GM10248 (cell line): ENCODE measurements at places on chromosomes 4 and X.
A peak's percentile ranks its signal among the peaks of the same experiment; 100 is the strongest.

- peak; percentile 82 for DNase-seq
These were observed at the start of gene PITX2 for GRCh38 chr4:110622841-110623717. Gene PITX2, minus strand, starts transcription at chr4:110623077. Its CDS starts 617 bp downstream, at chr4:110622460.

GRCh38 chr4:139368998-139369397 lies 66.7 kb upstream of the NDUFC1 start:
- DNase-seq: no peak

DNA sequence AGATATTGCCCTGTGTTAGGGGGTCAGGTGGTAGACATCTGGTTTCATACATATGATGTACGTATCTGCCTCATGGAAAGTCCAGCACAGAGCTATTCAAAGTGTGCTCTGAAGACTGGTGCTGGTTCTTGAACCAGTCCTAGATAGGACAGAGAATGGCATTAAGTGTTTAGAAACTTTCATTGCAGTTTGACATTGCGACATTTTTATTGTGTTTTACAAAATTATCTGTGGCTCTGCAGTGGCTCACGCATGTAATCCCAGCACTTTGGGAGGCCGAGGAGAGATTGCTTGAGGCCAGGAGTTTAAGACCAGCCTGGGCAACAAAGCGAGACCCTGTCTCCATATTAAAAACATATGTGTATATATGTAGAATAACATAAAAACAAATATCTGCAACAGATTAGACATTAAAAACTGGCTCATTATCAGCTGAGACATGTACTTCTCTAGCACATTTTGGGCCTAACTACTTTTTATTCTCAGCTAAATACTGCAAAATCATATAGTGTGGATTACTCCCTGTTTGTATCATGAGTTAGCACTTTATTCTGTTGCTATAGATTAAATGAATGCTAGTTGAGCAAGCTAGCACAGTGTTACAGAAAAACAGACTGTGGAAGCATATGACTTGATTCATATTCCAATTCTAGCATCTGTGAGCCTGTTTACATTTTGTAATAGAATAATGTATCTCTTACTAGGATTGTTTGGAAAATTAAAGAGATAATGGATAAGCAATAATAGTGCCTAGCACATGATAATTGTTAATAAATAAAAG lies 57.1 kb downstream of the USP9X start:
- no peak for DNase-seq

DNA sequence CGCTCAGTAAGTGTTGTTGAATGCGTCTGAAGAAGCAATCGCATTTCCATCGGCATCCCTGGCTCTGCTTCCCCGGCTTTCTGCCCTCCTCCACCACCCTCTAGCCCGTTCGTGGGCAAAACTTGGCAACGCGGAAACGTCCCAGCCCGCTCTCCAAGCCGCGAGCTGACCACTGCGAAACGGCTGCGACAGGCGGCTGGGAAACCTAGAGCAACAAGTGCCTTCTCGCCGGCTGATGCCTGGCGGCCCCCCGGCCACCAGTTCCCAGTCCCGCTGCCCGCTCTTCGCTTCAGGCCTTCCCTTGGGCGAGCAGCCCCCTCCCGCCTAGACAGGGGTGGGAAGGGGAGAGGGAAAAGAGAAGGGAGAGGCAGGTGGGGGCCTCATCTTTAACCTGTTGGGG lies 837 bp downstream of the CITED1 start:
- DNase-seq: no peak

DNA sequence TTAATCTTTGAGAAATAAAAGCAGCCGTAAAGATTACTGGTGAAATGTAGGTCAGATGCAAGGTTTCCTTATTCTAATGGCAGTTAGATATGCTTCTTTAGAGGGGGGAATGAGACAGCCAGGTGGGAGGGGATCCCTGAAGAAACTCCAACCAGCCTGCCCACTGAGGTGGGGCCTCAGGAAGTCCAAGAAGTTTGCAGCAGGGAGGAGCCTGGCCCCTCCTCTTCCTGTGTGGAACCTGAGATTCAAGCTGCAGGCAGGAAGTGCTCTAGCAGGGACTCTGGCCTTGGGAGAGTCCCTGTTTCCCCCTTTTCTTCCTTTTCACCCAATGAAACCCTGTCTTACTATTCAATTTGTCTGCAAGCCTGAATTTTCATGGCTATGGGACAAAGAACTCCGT lies 101.4 kb upstream of the SLITRK2 start:
- DNase-seq: no peak

DNA sequence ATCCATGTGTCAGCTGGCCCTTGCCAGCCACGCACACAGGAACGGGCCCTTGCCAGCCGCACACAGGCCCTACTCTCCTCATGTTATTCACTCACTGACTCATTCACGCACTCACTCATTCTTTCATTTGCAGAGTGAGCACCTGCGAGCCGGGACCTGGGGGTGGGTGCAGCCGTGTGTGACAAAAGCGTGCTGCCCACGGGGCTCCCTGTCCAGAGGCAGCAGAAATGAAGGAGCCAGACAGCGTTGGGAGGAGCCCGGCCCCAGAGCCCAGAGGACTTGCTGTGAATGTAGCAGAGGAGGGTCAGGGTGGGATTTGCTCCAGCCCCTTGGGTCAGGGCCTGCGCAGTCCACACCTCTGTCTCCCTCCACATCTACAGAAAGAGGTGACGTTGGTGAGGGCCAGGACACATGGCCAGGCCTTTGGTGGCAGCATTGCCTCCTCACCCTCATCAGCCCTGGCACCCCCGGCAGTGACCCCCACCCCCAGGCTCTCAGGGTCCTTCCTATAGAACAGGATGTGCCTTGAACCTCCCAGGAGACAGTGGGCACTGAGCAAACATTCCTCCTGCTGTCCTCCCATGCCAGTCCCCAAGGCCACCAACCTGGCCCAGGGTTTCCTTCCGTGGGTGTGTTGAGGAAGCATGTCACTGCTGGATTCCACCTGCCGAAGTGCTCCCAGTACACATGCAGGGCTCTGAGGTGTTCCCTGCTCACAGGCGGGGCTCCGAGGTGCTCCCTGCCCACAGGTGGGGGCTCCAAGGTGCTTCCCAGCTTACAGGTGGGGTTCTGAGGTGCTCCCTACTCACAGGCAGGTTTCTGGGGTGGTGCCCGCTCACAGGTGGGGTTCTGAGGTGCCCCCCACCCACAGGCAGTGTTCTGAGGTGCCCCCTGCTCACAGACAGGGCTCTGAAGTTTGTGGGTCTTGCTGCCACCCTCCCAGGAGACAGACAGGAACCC lies 105.7 kb downstream of the HMX1 start:
- DNase-seq: no peak

GRCh38 chrX:118773782-118774181 lies 46.4 kb downstream of the IL13RA1 start:
- no peak for DNase-seq

GRCh38 chr4:138953961-138954371 lies 61.6 kb upstream of the NOCT start:
- no peak for DNase-seq

DNA sequence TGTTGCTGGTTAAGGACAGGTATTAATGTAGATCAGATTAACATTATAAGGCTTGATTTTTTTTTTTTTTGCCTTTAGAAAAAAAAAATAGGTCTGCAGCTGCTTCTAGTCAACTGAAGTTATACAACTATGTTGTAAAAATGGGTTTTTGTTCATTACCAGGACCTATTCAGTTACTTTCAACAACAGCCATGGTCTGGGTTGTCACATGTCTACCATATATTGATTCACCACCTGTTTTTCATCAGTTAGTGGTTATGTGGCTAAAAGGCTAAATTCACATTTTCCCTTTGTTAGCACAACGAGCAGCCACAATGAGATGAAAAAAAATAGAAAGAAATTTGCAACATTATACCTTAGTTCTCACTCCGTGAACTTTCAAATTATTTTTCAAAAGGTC lies 45.5 kb downstream of the GLRB start:
- DNase-seq: no peak

DNA sequence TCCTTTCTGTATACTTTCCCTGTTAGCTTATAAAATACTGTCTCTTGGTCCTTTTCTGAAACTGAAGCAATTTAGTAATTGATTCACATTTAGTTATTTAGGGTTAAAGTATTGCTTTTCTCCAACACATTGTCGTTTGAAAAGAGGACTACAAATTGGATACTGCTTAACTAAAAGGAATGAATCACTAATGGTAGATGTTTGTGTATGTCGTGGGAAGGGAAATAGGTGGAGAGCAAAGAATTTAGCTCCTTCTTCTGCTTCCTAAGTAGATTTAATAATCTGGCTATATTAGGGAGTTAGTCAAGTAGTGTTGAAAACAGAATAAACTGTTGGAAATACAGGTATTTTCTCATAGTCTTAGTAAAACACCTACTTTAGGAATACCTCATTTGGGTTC lies 27.9 kb downstream of the SLAIN2 start:
- no peak for DNase-seq

DNA sequence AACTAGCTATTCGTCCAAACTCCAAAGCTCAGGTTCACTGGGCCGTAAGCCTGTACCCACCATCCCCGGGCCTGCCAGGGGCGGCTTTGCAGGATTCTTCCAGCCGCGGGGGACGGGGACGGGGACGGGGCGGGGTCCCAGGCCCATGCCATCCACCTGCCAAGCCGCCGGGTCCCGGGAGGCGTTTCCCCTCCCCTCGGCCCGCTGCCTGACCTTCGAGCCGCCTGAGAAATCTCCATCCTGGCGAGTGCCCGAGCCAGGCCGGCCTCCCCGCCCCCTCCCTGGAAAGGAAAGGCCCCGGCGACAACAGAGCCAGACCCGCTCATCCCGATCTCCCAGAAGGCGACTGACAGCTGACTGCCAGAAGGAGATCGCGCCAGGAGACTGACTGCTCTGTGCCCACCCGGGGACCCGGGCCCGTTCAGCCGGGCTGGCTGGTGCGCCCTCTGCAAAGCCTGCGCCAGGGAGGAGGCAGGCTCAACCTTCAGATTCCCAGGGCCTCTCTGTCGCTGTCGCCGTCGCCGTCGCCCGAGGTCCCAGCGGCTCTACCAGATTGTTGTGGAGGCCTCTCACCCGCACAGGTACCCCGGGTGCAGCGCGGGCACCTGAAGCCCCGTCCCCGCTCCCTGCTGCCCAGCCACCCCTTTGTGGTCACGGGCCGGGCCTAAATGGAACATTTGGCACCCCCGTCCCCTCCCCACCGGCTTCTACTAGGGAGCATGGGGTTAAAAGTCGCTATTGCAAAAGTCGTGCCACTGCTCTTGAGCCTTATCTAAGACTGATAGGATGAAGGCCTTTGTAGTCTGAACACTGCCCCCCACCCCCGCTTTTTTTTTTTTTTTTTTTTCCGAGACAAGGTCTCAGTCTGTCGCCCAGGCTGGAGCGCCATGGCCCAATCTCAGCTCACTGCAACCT lies at the start of gene RGN:
TSS of gene RGN (plus strand) at position 315 of the 915 bp plus-strand sequence. CDS start 2,702 bp downstream, outside the sequence.
- no peak for DNase-seq

- no peak for DNase-seq
These were observed 284.5 kb downstream of the GASK1B start for GRCh38 chr4:157888281-157888680.

DNA sequence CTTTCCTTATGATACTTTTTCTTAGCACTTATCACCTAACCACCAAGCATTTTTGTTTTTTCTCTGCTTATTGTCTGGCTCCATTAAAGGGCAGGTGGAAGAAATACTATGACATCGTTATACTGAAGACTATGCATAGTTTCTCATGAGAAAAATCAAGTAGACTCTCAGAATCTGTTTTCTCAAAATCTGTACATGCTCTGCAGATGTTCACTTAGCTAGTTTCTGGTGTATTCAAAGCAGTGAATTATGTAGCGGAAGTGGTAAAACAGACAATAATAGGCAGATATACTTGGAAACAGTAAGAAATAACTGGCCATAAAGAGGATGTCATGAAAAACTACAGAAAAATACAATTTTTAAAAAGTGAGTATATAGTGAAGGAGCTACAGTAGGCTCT lies 146.0 kb downstream of the STIM2 start:
- DNase-seq: no peak

GRCh38 chr4:176034499-176034898 lies 31.1 kb upstream of the WDR17 start:
- DNase-seq: no peak

- DNase-seq: no peak
These were observed 180.2 kb upstream of the AADAT start for GRCh38 chr4:170269950-170270349.

GRCh38 chrX:26747877-26748276 lies 531.9 kb downstream of the MAGEB5 start:
- DNase-seq: no peak

- DNase-seq: no peak
These were observed 376.6 kb upstream of the EMCN start for GRCh38 chr4:100894339-100894870.

DNA sequence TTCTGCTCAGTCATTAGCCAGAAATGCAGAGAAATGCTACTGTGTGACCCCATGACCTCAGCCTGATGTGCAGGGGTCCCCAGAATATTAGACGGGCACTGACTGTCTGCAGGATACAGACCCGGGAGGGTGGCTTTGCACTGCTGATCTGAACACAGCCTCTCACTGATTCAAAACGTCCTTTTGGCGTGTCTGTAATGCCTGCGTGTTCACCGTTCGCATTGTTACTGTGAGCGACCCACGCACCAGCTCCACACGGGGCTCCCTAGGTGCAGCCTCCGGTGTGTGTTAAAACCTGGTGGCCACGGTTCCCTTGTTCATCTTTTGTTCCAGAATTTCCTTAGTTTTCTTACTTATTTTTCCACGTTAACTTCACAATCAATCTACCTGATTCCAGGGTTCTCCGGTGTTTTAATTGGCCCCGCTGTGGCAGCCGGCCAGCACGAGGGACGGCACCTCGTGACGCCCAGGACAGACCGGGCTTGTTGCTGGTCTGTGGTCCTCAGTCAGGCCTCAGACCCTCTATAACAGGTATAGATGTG lies 32.0 kb upstream of the SPON2 start:
- DNase-seq: no peak

GRCh38 chr4:189436207-189436606 lies 504.5 kb upstream of the FRG1 start:
- no peak for DNase-seq

DNA sequence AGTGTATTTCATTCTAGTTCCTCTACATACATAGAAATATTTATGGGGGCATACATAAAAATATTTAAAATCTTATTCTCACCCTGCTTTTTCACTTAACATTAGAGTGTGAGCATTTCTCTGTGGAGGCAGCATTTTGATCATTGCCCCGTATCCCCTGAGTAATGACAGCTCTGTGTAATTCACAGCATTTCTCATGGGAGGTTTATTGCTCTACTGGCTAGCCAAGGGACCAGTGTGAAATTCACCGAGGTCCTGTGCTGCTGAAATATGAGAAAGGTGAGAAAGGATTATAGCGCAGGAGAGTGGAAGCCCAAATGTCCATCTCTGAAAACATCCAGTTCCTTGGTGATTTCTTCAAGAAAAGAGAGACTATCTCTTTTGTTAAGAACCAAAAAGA lies 22.9 kb downstream of the PDGFC start:
- no peak for DNase-seq

DNA sequence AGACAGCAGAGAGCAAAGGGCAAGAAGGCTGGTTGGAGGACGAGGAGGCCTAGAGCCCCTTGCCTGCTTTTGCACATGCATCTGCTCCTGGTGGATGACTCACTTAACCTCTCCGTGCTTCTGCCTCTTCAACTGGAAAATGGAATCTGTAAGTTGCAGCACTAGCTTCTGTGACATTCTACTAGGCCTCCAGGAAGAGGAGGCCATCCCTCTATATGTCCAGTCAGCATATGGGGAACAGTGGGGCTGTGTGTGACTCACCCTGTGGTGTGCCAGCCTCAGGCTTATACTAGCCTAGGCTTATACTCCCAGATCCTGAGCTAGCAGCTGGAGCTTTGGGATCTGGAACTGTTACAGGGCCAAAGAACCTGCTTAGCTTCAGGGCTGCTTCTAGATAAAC lies 36.0 kb downstream of the RTL9 start:
- no peak for DNase-seq
